ENCODE measurements at places on chromosomes 11 and 22.

DNA sequence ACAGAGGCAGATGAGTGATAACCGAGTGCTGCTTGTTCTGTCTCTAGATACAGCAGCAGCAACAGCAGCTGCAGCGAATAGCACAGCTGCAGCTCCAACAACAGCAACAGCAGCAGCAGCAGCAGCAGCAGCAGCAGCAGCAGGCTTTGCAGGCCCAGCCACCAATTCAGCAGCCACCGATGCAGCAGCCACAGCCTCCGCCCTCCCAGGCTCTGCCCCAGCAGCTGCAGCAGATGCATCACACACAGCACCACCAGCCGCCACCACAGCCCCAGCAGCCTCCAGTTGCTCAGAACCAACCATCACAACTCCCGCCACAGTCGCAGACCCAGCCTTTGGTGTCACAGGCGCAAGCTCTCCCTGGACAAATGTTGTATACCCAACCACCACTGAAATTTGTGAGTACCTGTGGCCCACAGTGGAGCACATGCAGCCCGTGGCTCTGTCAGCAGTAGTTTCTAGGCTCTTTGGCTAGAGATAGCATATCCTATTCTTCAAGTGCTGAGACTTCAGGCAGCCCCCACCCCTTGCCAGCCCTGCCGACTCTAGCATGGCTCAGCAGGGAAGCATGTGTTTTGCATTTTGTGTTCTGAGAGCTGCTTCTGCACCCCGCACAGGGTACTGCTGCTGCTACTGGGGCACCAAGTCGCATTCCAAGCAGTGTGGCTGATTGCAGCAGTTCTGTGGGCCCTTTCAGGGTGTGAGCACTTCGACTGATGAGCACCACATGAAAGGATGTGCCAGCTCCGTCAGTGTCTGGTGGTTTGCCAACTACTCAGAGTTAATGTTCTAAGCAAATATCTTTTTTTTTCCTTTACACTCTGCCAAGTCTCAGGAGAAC is 59.2 kb downstream of the MED15 start:
- no peak for DNase-seq

- no peak for DNase-seq
Measured at GRCh38 chr11:103528596-103528995, 419.4 kb downstream of the DYNC2H1 start.

DNA sequence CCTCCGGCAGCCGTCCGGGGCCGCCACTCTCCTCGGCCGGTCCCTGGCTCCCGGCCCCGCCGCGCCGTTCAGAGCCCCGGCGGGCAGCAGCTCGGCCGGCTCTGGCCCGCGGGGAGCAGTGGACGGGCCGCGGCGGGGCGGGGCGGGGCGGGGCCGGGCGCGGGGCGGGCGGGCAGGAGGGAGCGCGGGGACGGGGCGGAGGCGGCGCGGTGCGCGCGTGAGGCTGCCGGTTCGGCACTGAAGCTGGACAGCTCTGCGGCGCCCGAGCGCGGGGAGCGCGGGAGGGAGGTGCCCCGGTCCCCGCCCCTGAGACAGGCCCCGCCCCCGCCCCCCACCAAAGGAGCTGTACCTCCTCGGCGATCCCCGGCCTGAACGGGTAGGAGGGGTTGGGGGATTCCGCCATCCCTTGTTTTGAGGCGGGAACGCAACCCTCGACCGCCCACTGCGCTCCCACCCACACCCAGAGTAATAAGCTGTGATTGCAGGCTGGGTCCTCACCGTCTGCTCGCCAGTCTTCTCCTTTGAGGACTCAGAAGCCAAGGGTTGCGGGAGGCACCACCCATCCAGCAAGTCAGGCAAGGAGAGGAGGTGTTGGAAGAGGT is at the start of gene DRD2:
Gene DRD2 (minus strand): TSS at position 239 of the 602 bp plus-strand sequence. CDS start 50,747 bp downstream, outside the sequence.
- no peak for DNase-seq

DNA sequence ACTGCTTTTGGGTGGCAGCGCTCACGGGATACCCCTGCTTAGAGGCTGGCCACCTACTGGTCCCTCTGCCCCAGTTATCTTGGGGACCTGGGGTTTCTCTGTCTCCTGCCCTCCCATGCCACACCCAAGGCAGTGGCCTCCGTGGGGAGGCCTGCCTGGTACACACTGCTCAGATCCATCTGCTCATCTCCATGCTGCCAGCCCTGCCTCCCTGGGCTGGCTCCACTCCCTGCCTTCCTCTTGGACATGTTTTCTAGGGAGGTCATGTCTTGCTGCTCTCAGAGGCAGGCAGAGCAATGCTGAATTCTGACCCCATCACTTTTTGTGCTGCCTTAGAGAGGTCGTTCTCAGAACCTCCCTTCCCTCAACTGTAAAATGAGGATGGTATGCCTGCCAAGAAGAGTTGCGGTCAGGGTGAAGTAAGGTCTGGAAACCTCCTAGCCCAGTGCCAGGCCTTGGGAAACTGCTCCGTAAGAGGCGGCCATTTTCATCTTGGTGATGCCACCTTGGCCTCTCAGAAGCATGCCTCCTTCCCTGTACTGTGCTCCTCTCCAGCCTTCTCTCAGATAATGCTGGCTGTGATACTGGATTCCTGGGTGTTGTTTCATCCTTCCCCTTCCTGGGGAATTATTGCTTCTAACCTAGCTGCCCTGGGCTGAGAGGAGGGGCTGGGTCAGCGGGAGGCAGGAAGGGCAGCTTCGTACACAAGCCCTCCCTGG is 186.4 kb upstream of the ZBED5 start:
- DNase-seq: no peak

DNA sequence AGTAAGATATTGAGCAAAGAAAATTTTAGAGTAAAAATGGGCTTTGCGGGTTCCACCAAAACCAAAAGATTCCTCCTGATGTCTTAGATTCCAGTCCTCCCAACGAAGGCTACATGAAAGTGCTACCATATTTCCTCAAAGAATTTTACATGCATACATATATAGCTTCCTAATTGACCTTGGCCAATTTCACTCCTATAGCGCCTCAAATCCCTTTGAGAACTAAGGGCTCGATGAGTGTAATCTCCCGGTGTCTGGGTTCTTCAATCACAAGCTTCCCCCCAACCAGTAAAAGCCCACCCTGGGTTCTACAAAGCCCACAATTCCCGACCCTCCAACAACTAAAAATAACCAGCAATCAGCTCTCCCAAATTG is 1.2 kb downstream of the SIK3 start:
- DNase-seq: no peak

DNA sequence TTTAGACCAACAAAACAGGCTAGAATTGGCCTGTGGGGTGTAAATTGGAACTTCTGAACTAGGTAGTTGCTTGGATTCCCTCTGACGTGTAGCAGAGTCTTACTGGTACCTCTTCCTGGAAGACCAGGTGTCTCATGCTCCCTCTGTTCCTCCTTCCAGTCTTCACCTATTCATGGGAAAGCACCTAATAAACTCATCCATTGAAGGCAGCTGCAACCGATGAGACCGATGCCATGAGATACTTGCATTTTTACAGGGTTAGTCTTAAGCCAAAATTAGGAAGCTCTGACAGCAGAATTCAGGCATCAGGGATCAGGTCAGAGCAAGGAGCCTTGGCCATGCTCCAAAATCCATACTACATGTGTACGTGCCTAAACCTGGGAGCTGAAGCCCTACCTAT is 13.2 kb upstream of the HEPHL1 start:
- DNase-seq: no peak

DNA sequence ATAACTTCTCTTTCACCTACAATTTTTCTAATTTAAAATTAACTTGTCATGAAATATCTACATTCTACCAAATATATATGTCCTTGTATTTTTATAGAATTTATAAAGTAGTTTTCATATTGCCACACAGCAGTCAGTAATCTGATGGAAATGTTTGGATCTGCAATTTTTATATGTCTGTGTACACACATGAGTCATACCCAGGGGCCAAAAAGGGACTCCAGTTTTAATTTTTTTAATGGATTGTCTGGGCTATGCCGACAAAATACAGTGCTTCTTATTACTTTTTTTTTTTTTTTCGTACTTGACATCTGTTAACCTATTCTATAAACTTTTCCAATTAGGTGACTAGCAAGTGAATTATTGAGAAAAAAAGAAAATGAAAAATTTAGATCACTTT is 6.3 kb downstream of the GUCY1A2 start:
- DNase-seq: no peak

GRCh38 chr11:5522308-5522707 is 5.8 kb upstream of the UBQLNL start:
- DNase-seq: no peak

DNA sequence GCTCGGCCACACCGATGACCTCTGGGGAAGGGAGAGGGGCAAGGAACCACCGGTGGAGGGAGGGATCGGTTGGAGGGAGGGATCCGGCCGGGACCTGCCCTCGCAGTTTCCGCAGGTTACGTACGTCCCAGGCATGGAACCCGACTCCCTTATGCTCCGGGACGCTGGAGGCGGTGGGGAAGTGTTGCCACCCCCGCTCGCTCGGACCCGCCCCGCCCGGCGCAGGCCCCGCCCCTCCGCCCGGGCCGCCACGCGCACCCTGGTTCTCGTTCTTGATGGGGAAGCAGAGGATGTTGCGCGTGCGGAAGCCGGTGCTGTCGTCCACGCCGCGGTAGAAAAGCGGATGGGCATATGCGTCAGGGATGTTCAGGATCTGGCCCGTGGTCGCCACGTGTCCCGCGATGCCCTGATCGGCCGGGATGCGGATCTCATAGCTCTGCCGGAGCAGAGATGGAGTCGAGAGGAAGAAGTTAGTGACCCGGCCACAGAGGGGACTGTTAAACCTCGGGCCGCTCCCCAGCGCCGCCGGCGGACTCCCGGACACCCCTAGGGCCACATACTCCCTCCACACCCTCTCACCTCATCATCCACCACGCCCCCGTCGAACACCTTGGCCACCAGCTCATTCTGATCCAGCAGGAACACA is 89.8 kb downstream of the PDE2A start:
- peak; percentile 29 for DNase-seq

DNA sequence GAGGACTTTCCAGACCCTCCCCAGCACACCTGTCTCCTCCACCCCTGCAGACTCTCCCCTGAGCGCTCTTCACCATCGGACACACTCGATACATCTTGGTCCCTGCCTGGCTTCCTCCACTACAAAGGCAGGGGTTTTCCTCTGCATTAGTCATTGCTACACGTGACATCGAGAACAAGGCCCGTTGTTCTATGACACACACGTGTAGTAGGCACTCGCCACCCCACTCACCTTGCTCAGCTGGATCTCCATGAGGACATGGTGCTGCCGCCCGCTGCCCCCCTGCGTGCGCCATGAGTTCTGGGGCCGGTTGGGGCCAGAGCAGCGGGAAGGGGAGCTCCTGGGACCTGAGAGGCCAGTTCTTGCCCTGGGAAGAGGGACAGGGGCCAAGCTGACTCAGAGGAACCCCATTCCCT is 16.7 kb downstream of the ATG2A start:
- DNase-seq: no peak

DNA sequence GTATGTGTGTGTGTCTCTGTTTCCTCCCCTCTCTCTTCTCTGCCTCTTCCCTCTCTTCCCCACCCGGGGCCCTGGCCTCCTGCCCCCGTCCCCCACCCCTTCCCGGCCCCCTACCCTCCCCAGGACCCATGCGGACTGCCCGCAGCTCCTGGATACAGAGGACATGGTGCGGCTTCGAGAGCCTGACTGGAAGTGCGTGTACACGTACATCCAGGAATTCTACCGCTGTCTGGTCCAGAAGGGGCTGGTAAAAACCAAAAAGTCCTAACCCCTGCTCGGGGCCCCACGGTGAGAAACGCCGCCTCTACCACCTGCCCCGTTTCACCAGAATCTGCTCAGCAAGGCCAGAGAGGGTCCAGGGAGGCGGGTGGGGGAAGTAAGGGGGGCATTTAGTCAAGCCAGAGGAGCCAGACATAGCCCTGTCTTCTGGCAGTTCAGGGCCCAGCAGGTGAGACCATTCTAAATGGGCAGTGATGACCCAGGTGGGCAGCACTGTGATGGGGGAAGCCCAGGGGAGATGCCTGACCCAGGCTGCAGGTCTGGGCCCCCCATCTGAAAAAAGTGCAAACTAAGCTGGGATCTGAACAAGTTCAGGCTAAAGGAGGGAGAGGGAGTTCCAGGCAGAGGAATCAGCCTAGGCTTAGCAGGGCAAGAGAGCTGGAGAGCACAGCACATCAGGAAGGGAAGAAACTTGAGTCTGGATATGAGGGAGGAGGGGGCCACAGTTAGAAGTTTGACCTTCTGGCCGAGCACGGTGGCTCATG is 6.4 kb downstream of the SELENOM start:
- DNase-seq: no peak

DNA sequence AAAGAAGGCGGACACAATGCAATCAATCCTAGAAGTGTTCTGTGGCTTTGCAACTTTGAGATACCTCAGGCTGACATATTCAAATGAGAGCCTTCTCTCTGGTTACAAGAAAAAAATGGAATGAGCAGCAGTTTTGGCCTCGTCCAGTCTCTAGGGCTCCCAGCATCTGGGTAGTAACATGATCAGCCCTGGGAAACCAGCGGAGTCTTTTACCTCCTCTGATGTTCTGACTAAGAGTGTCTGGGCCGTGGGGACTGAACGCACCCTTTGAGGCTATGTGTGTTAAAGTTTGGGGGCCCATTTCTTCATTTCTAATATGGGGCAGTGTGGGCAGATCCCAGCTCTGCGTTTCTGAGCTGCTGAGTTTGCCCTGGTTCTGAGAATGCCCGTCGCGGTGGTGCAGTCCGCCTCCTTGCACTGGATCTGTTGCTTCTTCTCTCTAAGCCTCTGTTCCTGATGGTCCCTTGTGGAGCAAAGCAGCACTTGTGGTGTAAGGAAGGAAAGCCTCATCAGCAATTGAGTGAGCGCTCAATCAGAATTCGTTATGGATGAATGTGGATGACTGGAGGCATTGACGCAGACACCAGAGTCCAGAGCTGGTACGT is 8.1 kb downstream of the PARVB start:
- no peak for DNase-seq

DNA sequence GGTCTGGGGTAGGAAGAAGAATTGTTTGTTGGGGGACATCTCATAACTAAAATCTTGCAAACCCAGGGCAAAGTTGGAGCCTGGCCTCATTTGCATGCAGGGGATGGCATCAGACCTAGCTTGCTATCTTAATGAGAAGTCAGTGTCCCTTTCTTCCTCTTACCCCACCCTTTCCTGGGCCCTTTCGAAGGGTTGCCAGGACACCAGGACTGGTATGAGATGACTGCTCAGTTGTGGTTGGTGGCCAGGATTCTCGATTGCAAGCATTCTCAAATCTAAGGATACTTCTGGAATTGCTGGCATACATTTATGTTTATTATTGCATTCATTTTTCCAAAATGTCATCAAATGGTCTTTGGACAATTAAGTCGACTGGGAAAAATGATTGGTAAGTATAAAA is 131.0 kb downstream of the SLC1A2 start:
- no peak for DNase-seq

DNA sequence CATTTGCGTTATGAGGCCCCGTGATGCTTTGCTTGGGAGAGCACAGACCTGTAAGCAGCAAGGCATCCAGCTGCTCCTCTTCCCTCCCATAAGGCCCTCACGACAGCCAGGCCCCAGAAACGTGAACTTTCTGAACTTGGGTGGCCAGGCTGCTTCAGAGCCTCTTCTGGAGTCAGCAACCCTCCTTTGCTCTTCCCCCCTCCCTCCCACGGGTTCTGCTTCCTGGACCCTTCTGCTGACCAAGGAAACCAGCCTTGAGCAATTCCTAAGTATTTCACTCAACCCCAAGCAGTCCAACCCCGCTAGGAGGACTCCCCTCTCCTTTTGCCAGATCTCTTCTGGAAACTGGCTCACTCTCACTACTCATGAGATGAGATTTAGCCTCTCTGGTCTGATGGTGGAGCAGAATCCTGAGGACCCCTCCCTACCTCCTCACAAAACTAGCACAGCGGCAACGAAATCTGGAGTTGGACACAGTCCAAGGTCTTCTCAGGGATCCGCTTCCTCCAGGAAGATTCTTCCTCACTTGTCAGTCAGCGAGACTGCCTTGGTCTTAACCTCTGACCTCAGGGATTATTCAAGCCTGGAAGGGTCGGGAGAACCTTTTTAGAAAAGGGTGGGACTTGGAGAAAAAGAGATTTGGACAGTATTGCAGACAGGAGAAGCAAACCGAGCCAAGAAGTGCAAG is 86.2 kb downstream of the UBASH3B start:
- DNase-seq: no peak

All from renal pelvis (tissue), 12 donors.